Stimulated activated CD8-positive, alpha-beta memory T cell treated with anti-CD3 and anti-CD28 coated beads, Interleukin-2, amount 100 ng/mL, for 1 hour (primary cell): ENCODE measurements at places on chromosomes 11 and 22.

DNA sequence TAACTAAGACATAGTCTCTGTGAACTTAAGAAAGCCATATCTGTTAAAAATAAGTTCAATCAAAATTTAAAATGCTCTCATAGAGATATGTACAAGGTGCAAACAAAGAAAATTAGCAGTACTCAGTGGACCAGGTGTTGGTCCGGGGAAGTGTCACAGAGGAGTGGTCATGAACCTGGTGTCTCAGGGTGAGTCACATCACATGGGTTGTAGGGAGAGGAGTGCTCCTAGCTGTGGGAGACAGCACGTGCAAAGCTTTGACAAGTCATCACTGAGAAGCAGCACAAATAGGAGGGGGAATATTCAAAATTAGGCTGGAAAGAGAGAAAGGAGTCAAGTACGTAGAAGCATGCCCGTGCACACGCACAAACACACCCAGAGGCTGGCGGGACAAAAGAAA is 438.1 kb downstream of the NTM start:
- DNase-seq = no peak

GRCh38 chr11:34624069-34624468 is 3.2 kb downstream of the EHF start:
- DNase-seq = no peak

- no peak for DNase-seq
Observed at GRCh38 chr11:80155412-80156017, 714.7 kb upstream of the TENM4 start.

DNA sequence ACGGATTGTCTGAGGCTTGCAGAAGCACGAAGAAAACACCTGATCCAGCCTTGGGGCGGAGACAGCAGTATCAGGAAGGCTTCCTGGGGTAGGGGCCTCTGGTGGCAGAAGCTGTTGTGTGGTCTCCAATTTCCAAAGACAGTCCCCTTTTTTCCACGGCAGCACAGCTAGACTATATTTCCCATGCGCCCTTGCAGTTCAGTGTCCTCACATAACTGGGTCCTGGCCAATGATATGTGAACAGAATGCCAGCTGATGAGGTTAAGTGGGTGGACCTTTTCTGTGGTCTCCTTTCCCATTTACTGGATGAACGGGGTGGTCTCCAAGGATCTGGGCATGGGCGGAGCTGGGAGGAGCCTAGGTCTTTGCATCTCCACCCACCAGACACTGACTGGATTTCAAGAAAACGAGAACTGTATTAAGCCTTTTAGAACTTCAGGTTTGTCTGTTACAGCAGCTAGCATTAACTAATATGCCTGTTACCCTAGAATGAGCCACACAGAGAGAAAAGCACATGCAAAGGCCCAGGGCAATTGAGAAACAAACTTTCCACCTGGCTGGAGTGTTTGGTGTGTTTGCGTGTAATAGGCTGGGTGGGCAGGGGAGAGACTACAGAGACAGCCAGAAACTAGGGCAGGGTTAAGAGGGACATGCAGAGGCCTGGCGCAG is 6.2 kb downstream of the GAL3ST1 start:
- no peak for DNase-seq

GRCh38 chr11:26909515-26909914 is 84.4 kb upstream of the FIBIN start:
- DNase-seq = no peak

DNA sequence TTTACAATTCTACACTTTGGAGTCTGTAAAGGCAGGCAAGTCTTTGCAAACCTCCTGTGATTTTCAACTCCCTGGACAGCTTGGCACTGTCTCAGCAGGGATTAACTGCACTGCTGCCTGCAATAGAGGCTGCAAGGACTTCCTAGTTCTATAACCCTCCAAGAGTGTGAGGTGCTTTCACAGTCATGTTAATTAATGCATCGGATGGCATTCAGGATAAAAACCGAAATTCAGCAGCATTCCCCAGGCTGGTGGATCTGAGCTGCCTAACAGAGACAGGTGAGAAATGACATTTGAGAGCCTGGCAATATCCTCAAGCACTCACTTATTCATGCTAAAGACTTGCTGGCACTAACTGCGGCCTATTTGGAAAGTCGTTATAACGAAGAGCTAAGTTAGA is 85.0 kb downstream of the LARGE1 start:
- DNase-seq = no peak

- DNase-seq = no peak
Observed at GRCh38 chr11:100759856-100760255, 72.8 kb downstream of the ARHGAP42 start.

GRCh38 chr11:113615098-113615497 is 91.0 kb downstream of the TMPRSS5 start:
- no peak for DNase-seq

- DNase-seq = no peak
Observed at GRCh38 chr11:569158-569885, 6.9 kb upstream of the PHRF1 start.

- DNase-seq = no peak
Observed at GRCh38 chr11:77067861-77068443, 1.2 kb downstream of the CAPN5 start.

DNA sequence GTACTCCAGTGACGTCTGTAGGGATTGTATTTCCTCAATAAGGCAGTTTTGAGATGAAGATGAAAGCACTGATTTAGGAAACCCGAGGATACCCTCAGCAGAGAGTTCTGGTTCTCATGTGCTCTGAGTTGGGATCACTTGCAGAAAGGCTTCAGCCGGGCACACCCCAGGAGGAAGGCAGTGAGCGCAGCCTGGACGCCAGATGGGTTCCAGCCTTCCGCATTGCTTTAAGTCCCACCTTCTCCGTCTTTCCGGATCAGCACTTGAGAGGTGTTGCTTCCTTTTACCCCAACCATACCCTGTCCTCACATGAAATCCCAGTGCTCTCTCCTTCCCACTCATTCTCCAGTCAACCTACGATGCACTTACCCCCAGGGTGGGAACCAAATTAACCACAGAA is 239.5 kb upstream of the CADM1 start:
- DNase-seq = no peak

DNA sequence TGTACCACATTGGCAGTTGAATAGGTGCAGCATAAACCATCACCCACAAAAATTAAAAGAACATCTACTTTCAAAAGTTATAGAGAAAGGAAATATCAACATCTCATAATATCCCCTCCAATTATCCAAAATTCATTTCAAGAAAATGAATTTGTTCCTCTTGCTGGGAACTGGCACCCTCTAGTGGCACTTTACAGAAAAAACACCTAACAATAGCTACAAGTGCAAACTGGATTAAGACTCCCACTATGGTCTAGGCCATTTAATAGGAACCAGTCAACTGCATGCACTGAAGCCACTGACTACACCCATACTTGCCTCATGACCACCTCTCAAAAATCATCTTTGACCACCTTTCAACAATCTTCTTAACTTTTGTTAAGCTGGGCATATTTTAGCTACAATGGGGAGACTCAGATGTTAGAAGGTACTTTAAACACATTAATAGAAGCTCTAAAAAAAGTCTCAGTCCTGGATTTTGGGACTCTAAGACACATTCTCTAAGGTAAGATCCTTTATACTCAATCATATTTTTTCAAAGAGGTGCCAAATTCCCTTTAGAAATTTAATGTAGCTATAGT is 17.3 kb downstream of the TRAF6 start:
- DNase-seq = no peak

DNA sequence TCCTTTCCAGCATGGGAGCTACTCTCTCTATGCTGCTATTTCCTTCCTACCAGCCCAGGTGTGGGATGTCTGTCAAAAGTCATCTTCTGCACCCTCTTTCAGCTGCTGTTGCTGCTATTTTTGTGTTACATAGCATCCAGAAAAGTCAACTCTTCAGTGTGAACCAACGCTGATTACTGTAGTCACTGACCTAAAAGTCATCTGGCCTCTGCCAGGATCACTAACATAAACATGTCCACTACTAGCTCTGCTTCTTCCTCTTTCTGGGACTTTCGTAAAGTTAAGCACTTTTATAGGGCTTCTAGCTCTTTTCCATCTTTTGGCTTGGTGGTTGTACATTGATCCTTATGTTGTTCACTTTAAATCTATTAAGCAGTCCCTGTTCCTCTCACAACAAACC is 90.2 kb upstream of the CARD18 start:
- DNase-seq = no peak

DNA sequence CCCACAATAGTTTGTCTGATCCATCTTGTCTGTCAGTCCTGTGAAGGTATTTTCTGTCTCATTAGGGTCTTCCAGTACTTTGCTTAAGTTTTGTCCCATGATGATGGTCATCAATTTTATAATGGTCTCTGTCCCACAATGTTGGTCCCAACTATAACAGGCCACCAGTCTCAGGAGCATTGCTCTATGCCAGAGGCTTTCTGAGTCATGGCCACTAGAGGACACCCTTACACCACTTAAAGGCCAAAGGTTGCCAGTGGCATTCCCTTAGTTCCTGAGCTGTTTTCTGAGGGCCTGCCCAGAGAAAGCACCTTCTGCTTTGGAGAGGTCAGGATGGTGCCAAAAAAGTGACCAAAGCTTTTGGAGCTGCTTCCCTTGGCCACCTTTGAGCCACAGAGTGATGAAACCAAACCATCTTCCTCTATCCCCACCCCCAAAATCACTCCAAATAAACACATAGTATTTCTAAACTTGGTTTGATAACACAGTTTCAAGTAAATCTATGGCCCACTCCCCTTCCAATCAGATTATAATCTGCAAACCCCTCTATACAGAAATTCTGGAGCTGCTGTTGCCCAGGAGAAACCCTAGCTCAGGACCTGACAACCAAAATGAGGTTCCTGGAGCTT is 19.3 kb downstream of the EIF3F start:
- no peak for DNase-seq

DNA sequence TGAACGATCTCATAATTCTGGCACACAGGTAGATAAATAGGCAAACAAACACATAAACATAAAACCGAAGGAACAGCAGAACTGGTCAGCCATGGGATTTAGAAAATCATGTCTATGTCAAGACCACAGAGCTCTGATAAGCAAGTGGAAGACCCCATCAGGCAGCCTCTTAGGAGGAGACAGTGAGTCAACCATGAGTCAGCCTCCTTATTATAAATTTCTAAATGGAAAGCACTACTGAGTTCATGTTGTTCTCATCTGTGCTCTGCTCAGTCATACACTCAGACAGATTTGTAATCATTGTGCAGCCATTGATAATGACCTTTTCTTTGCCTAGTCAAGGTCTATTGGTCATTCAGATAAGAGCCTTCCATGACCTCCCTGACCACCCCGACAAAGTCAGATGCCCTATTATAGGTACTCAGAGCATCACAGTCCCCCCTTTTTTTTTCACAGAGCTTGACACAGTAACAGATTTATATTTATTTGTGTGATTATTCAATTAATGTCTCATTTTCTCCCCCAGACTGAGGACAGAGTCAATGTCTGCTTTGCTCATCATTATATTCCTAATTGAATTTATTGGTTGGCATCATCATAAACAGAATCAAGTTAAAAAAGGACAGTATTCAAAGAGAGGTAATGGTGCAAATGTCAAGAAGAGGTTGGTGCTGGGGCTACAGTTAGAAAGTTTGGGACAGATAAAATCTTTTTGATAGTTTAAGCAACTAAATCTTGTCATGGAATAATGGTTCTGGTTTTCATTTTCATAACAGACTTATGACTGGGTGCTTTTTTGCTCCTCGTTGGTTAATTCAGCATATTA is 579.7 kb upstream of the CCDC90B start:
- DNase-seq = no peak
